Activated CD8-positive, alpha-beta memory T cell treated with anti-CD3 and anti-CD28 coated beads, Interleukin-2, amount 10 ng/mL, durations not matched to agents 7 days and 5 days (primary cell): ENCODE measurements at places on chromosomes 3 and 15. TPM values are rescaled to one million over a fixed set of nuclear protein-coding genes. Genes with fewer than 3 reads are reported as not detected.

Gene FAM174B
- 1.8 TPM for total RNA-seq

Gene KLHL40
- not detected for total RNA-seq

Gene NECTIN3
- 13.3 TPM for total RNA-seq

Gene TMC3
- total RNA-seq: not detected

Gene KIAA1143
- total RNA-seq: 22.3 TPM

Gene CNTN3
- not detected for total RNA-seq

Gene CLRN1
- not detected for total RNA-seq

Gene CCDC9B
- 0.45 TPM for total RNA-seq

Gene SCN11A
- total RNA-seq: 0.03 TPM

Gene LRRC2
- not detected for total RNA-seq

GRCh38 chr3:149128821-149129220 is 617 bp upstream of the HPS3 start:
- peaks cover 11% of the 10 kb centered on the region for H3K36me3 ChIP-seq
- peak overlapping the region; percentile 87 for H3K4me3 ChIP-seq
- no peak for DNase-seq
- peaks cover 33% of the 10 kb centered on the region for H3K4me1 ChIP-seq

GRCh38 chr3:76245622-76246021 is 460.3 kb upstream of the ZNF717 start:
- H3K27me3 ChIP-seq: no peaks in the 10 kb centered on the region
- no peaks in the 10 kb centered on the region for H3K4me1 ChIP-seq
- H3K36me3 ChIP-seq: no peaks in the 10 kb centered on the region
- H3K27ac ChIP-seq: no peak overlapping the region
- no peak for DNase-seq

DNA sequence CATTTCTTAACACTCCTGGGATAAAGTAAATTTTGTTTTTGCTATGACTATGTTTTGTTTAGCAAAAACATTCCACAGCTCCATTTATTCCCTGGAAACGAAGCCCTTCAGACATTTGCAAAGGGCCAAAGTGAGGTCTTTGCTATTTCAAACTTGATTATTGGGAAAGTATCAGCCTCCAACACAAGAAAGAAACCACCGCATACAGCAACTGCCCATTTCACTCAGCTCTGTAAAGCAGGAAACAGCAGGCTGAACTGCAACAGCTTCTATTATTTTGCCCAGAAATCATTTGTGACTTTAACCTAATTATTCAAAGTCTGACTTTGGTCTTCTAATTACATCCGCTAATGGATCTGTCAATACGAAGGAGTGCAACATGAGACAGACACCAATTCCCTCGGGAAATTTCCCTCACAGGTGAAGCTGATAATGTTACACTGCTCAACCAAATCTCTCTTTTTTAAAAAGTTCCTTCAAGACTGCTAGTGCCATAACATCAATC is 72.1 kb downstream of the RFTN1 start:
- H3K36me3 ChIP-seq: peaks cover 27% of the 10 kb centered on the region
- H3K4me1 ChIP-seq: peaks cover 8% of the 10 kb centered on the region
- H3K27me3 ChIP-seq: no peaks in the 10 kb centered on the region
- no peak for DNase-seq
- H3K27ac ChIP-seq: no peak overlapping the region
- H3K4me3 ChIP-seq: no peak overlapping the region

GRCh38 chr3:150469031-150469930 is 61.2 kb downstream of the TSC22D2 start:
- no peaks in the 10 kb centered on the region for H3K36me3 ChIP-seq
- H3K4me1 ChIP-seq: no peaks in the 10 kb centered on the region
- no peak overlapping the region for H3K4me3 ChIP-seq
- no peak for DNase-seq
- H3K27ac ChIP-seq: no peak overlapping the region

- H3K27me3 ChIP-seq: peaks cover 69% of the 10 kb centered on the region
- peak within 1 kb of the TSS; percentile 71 for H3K4me3 ChIP-seq
- peak within 1 kb of the TSS; percentile 14 for H3K27ac ChIP-seq
- peaks cover 25% of the 10 kb centered on the region for H3K4me1 ChIP-seq
These were observed at the start of gene SPRED1 for GRCh38 chr15:38252481-38253350. Gene SPRED1, plus strand, starts transcription at chr15:38252836. Its CDS starts 350 bp downstream, at chr15:38253186.

- DNase-seq: no peak
- H3K27ac ChIP-seq: no peak overlapping the region
- H3K4me1 ChIP-seq: peaks cover 23% of the 10 kb centered on the region
- H3K4me3 ChIP-seq: no peak overlapping the region
- H3K36me3 ChIP-seq: peaks cover 29% of the 10 kb centered on the region
These were observed 32.1 kb downstream of the SEC62 start for GRCh38 chr3:169998668-169999131.

DNA sequence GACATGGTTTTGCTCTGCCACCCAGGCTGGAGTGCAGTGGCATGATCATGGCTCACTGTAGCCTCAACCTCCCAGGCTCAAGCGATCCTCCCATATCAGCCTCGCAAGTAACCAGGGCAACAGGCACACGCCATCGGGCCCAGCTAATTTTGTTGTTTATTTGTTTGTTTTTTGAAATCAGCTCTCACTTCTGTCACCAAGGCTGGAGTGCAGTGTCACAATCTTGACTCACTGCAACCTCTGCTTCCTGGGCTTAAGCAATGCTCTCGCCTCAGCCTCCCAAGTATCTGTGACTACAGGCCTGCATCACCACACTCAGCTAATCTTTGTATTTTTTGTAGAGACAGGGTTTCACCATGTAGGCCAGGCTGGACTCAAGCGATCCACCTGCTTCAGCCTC is 26.3 kb upstream of the PLCH1 start:
- no peak overlapping the region for H3K27ac ChIP-seq
- H3K36me3 ChIP-seq: peaks cover 11% of the 10 kb centered on the region
- no peak overlapping the region for H3K4me3 ChIP-seq
- no peaks in the 10 kb centered on the region for H3K27me3 ChIP-seq

DNA sequence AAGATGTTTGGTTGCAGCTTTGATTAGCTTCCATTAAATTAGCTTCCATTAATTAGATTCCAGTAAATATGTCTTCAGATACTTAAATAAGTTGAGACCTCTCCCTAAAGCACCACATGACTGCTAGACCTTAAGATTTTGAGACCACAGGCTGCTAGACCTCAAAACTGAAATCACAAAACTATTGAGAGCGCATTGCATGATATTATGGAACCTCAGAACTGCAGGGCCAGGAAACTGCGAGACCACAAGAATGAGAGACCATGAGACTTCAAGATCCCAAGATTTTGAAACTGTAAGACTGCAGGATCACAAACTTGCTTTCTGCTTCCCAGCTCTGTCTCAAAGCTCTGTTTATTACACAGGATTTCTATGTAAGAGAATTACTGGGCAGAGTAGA is 87.4 kb downstream of the TRIM42 start:
- H3K4me1 ChIP-seq: peaks cover 2% of the 10 kb centered on the region
- no peaks in the 10 kb centered on the region for H3K36me3 ChIP-seq
- H3K27me3 ChIP-seq: peaks cover 14% of the 10 kb centered on the region
- no peak overlapping the region for H3K27ac ChIP-seq

- DNase-seq: peak; percentile 11
- H3K4me3 ChIP-seq: no peak overlapping the region
- peaks cover 24% of the 10 kb centered on the region for H3K27me3 ChIP-seq
- H3K27ac ChIP-seq: no peak overlapping the region
- H3K36me3 ChIP-seq: no peaks in the 10 kb centered on the region
These were observed 13.8 kb upstream of the GATA2 start for GRCh38 chr3:128506754-128507153.

- no peaks in the 10 kb centered on the region for H3K4me1 ChIP-seq
- H3K27me3 ChIP-seq: peaks cover 40% of the 10 kb centered on the region
- DNase-seq: peak; percentile 36
- no peak overlapping the region for H3K4me3 ChIP-seq
These were observed 19.5 kb upstream of the ATP2B2 start for GRCh38 chr3:10524799-10525301.

GRCh38 chr15:80514071-80514780 is 110.0 kb downstream of the ARNT2 start:
- DNase-seq: no peak
- H3K27ac ChIP-seq: no peak overlapping the region
- H3K4me1 ChIP-seq: no peaks in the 10 kb centered on the region
- H3K4me3 ChIP-seq: no peak overlapping the region
- peaks cover 6% of the 10 kb centered on the region for H3K27me3 ChIP-seq
- H3K36me3 ChIP-seq: no peaks in the 10 kb centered on the region

DNA sequence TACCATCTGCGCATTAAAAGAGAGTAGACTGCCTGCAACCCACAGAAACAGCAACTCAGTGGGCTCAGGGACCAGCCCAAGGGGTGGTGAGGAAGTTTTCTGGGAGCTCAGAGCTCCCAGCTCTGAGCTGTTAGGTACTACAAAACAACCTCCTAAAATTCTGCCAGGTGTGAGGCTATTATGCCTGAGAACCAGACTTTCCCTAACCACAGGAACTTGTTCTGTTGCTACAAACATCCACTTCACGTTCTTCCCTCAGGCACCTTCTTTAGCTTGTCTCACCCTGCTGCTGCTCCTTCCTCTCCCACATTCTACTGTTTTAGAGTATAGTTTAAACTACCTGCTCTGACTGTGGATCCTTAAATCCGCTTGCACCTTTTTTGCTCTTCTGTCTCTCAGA is 399.4 kb downstream of the ROBO1 start:
- H3K27ac ChIP-seq: no peak overlapping the region
- no peaks in the 10 kb centered on the region for H3K27me3 ChIP-seq
- no peaks in the 10 kb centered on the region for H3K4me1 ChIP-seq
- DNase-seq: no peak
- no peaks in the 10 kb centered on the region for H3K36me3 ChIP-seq
- no peak overlapping the region for H3K4me3 ChIP-seq

- no peak for DNase-seq
- peaks cover 11% of the 10 kb centered on the region for H3K27me3 ChIP-seq
- no peak overlapping the region for H3K4me3 ChIP-seq
These were observed 310.3 kb downstream of the FGF12 start for GRCh38 chr3:192417017-192417416.

DNA sequence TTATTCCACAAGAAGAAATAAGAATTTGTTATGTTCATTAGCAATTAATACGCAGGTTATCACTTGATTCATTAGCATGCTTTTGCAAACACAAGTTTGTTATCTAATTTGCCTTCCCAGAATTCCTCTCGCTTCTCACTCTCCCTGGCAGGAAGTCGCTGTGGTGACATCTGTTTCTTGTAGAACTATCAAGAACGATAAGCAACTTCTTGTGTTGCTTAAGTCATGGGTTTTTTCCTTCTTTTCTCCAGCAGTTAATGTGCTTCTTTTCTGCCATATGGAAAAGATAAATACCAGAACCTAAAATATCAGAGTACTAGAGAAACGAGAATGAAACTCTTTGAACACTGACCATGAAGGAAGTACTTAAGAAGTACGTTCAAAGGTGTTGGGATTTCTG is 99.8 kb upstream of the CHMP2B start:
- H3K4me1 ChIP-seq: no peaks in the 10 kb centered on the region
- no peaks in the 10 kb centered on the region for H3K27me3 ChIP-seq
- no peaks in the 10 kb centered on the region for H3K36me3 ChIP-seq
- no peak overlapping the region for H3K27ac ChIP-seq
- H3K4me3 ChIP-seq: no peak overlapping the region

GRCh38 chr3:150871192-150871591 is 34.0 kb downstream of the MINDY4B start:
- peaks cover 20% of the 10 kb centered on the region for H3K4me1 ChIP-seq
- no peak overlapping the region for H3K27ac ChIP-seq
- no peak for DNase-seq
- no peak overlapping the region for H3K4me3 ChIP-seq
- H3K27me3 ChIP-seq: peaks cover 9% of the 10 kb centered on the region

DNA sequence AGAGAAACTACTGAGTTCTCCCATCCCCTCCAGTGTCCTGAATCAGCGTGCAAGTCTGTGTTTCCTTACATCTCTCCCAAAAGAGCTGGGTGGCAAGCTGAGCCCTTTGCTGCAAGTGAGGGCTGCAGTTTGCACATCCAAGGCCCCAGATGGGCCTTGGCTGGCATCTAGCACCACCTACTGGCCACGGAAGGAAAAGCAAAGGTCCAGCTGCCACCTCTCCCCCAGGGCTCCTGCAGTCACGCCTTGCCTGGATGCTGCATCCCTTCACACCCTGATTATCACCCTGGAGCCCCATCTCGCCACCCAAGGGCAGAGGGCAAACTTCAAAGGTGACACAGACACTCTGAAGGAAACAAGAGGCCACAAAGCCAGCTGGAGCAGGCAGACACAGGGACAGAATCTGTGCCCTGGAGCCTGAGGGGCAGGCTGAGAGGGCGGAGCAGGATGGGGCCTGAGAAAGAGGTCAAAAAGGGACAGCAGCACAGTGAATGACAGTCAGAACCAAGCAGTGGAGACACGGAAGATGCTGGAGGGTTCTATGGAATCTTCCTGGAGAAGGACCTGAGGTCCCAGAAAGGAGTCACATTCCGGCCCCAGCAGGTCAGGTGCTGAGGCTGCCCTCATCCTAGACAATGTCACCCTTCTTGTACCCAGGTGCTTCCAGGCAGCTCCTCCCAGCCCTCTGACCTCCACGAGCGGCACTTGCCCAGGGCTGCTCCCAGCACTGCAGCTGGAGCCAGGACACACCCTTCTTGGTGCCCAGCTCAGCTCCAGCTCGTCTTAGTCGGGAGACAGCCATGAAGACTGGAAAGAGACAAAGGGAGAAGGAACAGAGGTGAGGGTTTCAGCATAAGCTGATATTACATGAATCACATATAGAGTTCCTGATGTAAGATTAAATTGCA is 18.3 kb upstream of the NTRK3 start:
- peaks cover 23% of the 10 kb centered on the region for H3K27me3 ChIP-seq
- H3K4me3 ChIP-seq: no peak overlapping the region
- DNase-seq: peak; percentile 66
- H3K36me3 ChIP-seq: no peaks in the 10 kb centered on the region
- no peaks in the 10 kb centered on the region for H3K4me1 ChIP-seq

DNA sequence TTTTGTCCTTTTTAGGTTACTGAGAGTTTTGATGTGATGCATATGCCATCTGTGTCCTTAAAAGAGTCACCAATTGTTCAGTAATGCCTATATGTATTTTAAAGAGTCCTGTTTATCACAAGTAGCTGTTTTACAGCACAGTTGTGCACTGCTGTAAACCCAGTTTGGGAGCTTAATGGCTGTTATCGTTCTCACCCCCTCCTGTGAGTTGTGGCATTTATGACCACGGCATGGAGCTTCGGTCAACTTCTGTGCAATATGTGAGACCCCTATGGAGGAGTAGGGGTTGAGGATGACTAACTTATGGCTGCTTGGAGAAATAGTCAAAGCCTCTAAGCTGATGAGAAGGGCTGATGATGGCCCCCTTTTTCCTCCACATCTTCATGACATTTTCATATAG is 67.2 kb downstream of the ARHGEF26 start:
- peaks cover 2% of the 10 kb centered on the region for H3K27me3 ChIP-seq
- H3K36me3 ChIP-seq: no peaks in the 10 kb centered on the region
- no peak for DNase-seq
- no peak overlapping the region for H3K4me3 ChIP-seq

GRCh38 chr3:190360228-190360627 is 27.7 kb upstream of the CLDN16 start:
- no peaks in the 10 kb centered on the region for H3K36me3 ChIP-seq
- no peak for DNase-seq
- H3K27ac ChIP-seq: no peak overlapping the region
- no peak overlapping the region for H3K4me3 ChIP-seq

DNA sequence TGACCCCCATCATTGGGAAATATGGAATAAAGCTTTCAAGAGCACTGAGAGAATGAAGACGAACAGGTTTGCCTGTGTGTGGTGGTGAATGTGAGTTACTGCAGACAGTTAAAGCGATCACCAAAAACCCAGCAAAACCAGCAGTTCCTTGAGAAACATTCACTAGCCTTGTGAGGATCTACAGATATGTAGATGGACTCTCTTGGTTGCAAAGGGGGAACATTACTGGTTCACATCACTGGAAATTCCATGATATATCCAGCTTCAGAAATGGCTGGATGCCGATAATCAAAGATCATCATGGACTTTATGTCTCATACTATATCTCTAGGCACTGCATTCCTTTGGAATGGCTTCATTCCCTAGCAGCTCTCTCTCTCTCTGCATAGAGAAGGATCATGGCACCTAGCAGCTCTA is 10.2 kb upstream of the HERC1 start:
- DNase-seq: no peak
- H3K4me3 ChIP-seq: no peak overlapping the region
- H3K27me3 ChIP-seq: peaks cover 6% of the 10 kb centered on the region
